ENCODE measurements at places on chromosomes 12 and 14. TPM values are rescaled to one million over a fixed set of nuclear protein-coding genes. Genes with fewer than 3 reads are reported as not detected.

RFX4 gene
- total RNA-seq, result not detected

GRCh38 chr12:128982933-128983332, 129.7 kb downstream of the GLT1D1 start:
- H3K4me1 ChIP-seq, result no peaks in the 10 kb centered on the region
- no peaks in the 10 kb centered on the region for H3K27me3 ChIP-seq
- H3K36me3 ChIP-seq, result no peaks in the 10 kb centered on the region

DNA sequence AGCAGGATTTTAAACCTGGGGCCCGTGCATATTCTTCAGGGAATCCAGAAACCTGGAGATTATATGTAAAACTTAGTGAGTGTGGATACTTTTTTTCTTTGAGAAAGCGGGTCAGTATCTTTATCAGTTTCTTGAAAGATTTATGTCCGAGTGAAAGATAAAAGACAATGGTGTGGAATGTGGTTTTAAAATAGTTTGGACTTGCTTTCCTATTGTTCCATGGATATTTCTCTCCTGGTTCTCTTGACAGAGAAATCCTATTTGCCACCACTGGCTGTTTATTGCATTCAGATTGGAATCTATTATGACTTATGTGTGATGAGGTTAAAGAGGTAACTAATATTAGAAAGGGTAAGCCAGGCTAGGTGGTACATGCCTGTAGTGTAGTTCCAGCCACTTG, 27.4 kb downstream of the KTN1 start:
- no peak for DNase-seq
- peaks cover 42% of the 10 kb centered on the region for H3K4me1 ChIP-seq
- no peak overlapping the region for H3K4me3 ChIP-seq

LHX5 gene
- total RNA-seq, result not detected

All from GM23248 (cell line).